ENCODE measurements at places on chromosomes 3 and 15.

DNA sequence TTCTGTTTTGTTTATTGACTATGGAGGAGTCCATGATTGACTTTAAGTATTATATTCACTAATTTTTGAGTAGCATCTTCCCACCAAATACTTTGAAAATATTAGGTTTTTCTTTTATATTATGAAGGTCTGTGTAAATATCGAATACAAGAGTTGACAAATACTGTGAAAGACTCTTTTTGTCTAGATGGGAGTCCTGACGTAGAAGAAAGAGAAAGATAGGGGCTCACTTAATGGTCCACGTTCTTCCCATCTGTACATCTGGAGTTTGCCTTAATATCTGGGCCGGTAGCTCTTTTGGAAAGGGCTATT, 7.8 kb upstream of the UTS2B start:
- no peak for DNase-seq

DNA sequence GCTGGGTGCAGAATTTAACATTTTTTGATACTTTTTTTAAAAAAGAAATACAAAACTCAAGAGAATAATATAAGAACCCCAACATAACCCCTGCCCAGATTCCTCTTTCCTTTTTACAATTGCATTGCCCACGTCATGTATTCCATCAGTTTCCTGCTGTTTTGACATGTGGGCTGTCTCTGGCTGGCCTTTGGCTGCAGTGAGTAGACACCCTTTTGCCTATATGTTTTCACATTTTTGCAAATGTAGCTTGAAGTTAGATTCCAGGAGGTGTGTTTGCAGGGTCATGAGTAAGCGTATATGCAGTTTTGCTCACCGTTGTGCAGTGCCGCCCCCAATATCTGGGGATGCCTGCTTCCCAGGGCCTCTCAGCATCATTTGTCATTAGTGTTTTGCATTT, 28.0 kb upstream of the ATP10A start:
- DNase-seq = no peak

GRCh38 chr15:89575656-89576416, 567 bp downstream of the TICRR start:
- DNase-seq = no peak

DNA sequence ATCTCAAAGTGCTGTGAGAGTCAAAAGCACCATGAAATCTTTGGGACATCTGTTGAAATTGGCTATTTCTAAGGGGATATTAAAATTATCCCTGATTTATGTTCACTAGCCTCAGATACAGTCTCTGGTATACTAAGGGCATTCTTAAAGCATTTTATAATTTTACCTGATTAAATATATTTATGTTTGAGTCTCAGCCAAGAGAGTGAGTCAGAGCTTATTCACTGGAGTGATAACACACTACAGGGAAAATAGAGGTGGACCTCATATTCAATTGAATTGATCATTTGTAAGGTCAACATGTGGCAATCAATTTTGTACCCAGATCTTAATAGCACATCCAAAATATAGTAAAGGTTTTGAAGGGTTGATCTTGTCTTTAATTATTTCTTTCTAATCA, 733.6 kb downstream of the EPHA3 start:
- DNase-seq = no peak

DNA sequence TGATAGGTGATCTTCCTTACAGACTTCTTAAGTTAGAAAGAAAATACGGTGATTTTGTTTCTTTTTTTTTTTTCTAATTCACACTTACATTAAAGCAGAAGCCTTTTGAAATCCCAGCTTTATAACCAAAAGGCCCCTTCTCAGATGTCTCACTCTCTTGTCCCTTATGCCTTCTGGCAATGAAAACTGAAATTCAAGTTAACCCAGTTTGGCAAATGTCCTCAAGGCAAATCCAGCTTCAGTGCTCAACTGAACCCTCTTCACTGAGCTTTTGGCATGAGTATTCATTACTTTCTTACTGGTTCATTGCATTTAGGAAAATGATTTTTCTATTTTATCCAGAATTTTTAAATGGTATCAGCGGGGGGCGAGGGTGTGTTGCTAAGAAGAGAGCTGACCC, 17.0 kb downstream of the PLCH1 start:
- no peak for DNase-seq

- DNase-seq = no peak
Measured at GRCh38 chr3:174322789-174323188, 536.3 kb upstream of the NAALADL2 start.

- no peak for DNase-seq
Measured at GRCh38 chr3:193795062-193795690, 202.2 kb downstream of the OPA1 start.

DNA sequence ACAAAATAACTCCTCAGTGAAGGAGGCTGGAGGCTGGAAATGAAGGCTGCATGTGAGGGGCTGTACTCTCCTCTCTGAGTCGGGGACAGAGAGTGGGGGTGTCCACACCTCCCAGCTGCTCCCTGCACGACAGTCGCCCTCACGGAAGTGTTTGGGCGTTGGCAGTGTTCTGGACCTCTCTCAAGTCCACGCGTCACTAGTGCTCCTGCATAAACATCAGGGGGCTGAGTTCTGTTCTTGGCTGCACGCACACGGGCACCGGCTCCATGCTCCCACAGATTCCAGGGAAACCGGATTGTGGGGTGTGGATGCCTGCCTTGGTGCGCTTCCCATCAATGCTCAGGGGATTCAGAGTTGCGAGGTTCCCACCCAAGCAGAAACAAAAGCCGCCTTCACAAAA, 7.4 kb downstream of the RASGRF1 start:
- DNase-seq = no peak

GRCh38 chr3:106629215-106629832, 747.9 kb upstream of the CCDC54 start:
- no peak for DNase-seq

DNA sequence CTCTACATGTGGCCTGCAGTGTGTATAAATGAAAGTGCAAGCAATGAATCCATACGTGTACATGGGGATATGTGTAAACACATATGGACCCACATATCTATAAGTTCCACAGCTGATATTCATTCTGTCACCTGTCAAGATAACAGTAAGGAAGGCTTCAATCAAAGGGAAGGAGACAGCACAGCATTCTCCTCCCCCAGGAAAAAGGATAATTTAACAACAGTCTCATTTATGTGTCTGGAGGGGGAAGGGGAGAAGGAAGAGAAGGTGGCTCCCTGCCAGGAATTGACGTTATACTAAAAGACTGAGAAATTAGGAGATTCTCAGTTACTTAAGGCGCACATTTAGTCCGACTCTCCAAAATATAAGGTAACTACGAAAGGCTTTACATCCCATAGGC, 345.9 kb downstream of the FOXP1 start:
- DNase-seq = no peak

DNA sequence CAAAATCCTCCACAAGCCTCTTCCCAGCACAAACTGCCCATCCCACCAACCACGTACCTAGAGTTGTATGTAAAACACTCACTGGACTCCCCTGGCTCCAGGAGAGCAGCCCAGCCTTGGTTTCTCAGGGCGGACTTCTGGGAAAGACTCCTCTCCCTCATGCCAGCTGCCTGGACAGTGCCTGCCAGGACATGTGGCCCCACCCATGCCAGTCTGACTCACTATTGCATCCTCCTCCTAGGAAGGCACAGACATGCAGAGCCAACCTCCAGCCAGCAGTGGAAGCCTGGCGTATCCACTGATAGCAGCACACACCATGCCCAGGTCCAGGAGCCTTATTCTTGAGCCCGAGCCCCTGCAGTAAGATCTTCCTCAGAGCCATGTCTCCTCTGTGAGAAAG, 8.6 kb downstream of the PKM start:
- no peak for DNase-seq

GRCh38 chr3:31247850-31248562, 284.7 kb upstream of the STT3B start:
- DNase-seq = no peak

- DNase-seq = no peak
Measured at GRCh38 chr15:77416148-77416455, 3.8 kb downstream of the PEAK1 start.

DNA sequence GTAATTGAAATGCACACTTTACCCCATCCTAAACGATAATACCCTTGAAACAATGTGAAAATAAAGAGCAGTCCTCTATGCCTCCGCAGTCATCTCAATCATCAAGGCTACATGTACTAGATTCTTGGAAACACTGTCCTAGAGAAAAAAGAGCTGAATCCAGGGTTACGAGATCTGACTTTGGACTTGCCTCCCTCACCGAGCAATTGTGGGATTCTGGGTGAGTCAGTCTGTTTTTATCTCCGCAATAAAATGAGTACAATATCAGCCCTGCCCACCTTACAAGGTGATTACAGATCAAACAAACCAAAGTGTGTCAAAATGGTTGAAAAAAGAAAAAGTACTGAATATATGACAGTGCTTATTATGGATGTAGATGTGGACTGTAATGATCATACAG, 152.3 kb upstream of the SNTN start:
- no peak for DNase-seq

DNA sequence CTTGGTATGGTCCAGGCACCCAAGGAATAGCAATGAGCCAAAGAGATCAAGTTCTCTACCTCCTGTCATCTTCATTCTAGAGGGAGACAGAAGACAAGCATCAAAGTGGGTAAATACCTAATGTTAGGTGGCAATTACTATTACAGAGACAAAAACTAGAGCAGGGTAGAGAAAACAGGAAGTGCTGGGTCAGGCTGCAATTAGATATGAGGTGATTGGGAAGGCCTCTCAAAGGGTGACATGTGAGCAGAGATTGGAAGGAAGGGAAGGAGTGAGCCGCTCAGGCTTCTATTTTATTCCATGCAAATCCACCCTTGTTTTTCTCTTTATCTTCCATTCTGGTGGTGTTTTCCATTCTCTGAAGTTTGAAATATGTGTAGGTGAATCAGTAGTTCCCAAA, 37.4 kb downstream of the EBLN2 start:
- DNase-seq = no peak

- DNase-seq = no peak
Measured at GRCh38 chr15:79451361-79451999, 19.3 kb downstream of the MINAR1 start.

GRCh38 chr3:17304969-17305368, 420.2 kb downstream of the PLCL2 start:
- no peak for DNase-seq

- DNase-seq = no peak
Measured at GRCh38 chr3:44339181-44340057, 853 bp downstream of the TCAIM start.

DNA sequence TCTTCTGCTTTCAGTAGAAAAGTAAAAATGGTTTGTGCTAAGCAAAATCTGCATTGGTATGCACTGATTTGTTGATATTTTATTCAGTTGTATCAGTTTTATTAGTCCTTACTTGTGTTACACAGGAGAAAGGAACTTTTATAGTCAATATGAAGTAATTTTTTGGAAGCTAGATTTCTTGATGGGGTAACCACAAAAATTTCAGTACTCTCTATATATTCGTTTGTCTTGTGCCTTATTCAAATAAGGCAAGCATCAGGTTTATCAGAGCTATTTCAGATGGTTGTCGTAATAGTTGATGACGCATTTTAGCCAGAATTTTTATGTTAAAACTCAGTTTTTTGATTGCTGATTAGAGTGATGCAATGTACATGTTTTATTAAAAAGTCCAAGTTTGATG, 50.7 kb upstream of the NIPA1 start:
- no peak for DNase-seq

DNA sequence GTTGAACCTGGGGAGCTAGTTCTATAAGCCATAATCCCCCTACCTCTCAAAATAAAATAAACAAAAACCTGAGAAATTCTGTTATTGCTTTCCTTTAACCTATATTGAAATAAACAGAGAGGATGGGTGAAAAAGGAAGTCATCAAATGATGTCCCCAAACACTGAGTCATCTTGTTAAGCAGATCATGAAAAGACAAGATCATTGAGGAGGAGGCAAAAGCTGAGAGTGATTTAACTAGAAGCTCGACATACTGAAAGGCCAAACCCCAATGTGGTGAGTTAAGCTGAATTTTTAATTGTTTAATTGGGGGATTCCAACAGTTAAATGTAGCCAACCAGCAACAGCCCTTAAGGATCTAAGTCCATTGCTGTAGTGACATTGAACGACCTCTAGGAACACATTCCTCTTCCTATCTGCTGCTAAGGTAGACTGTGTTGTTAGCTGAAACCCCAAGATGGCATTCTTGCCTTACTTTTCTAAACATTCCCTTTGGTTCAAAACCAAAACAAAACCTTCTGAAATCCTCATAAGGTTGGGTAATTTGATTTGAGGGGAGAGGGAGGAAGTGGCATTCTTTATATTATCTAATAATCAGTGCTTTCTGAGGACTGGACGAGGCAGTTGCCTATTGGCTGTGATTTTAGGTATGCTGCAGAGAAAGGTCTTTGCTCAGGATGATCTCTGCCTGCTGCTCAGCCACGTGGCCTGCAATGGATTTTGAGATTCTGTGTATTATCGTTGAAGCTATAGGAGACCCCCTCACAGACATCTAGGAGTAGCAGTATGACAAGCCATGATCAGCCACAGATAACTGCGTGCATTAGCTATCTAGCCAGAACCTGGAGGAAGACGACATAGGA, 62.7 kb upstream of the BNIP2 start:
- no peak for DNase-seq

GRCh38 chr3:43077261-43077660, 28.6 kb downstream of the POMGNT2 start:
- no peak for DNase-seq

GRCh38 chr3:21520106-21520963, 230.7 kb downstream of the ZNF385D start:
- DNase-seq = no peak

DNA sequence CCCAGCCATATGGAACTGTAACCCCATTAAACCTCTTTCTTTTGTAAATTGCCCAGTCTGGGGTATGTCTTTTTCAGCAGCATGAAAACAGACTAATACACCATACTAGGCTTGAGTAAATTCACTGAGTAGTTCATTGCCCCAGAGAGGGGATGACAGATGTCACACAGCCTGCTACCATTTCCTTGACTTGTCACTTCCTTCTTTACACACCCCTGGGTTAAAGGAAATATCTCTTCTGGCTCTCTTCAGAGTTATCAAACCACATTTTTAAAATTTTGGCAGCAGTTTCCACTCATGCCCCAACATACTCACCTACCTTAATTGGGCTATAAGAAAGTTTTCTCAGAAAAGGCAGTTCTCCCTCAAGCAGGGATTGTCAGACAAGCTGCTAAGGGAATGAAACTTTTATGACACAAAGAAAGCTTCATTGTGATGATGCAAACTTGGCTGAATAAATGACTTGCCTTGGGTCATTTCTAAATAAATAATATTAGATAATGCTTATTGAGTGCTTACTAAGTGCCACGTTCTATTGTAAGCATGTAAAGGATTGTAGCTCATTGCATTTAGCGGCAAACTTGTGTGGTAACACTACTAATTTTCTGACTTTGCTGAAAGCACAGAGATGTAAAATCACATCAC, 68.0 kb upstream of the RBMS3 start:
- no peak for DNase-seq

- no peak for DNase-seq
Measured at GRCh38 chr15:28983432-28984311, 97.9 kb downstream of the APBA2 start.

DNA sequence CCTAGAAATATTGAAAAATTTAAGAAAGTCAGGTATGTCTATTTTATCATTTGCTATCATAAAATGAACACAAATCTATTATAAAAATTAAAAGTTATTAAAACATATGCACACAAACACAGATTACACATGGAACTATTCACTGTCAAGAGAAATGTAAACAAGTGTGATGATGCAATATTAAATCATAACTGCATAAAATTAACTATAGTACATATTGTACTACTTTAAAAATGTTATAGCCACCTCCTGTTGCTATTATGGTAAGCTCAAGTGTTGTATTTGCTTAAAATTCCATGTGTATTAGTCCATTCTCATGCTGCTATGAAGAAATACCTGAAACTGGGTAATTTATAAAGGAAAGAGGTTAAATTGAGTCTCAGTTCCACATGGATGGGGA, 54.7 kb upstream of the CMC1 start:
- DNase-seq = no peak
